Stimulated activated CD4-positive, alpha-beta T cell treated with anti-CD3 and anti-CD28 coated beads, Interleukin-15, amount 100 ng/mL, for 48 hours (primary cell): ENCODE measurements at places on chromosomes 5 and 9.

DNA sequence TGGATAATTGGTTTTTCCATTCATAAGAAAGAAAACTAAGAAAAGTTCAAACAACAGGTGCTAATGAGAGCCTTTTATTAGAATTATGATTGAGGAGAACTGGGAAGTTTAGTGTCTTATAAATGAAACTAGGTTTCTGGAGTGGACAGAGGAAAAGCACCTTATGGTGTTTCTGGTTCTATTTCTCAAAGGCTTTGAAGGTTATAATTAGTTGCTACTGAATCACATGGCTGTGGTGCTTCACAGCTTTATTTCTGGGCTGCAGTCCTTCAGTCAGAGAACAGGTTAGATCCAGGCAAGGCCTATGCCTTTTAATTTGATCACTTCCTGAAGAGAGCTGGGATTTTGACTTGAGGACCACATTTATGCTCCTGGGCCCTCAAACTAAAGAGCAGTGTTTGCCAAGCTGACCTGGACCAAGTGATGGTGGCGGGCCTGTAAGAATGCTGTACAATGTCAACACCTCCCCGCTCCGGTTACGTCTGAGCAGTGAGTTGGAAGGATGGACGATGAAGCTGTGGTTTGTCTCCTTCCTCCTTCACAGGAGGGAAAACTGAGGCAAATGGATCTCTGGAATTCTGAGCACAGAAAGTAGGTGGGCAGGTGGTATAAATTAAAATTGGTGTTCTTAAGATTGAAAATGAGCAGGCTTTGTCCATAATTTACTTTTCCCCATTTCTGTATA lies 56.0 kb downstream of the ZNF462 start:
- DNase-seq, result no peak

DNA sequence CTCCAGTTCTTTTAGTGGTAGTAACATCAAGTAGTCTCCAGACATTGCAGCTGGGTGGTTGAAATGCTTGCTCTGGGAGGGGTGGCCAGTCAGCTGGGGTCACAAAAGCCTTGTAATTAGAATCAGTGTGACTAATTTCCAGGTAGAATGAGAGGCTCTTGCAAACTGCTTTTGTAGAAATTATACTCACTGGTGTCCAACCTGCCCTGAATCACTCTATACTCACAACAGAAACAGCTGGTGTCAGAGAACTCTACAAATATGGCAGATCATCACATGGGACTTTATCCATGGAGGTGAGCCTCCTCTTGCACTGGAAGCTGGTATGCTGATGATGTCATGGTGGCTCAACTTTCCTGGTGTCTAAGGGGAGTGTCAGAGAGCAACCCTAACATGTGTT lies 71.3 kb downstream of the SH3TC2 start:
- no peak for DNase-seq

DNA sequence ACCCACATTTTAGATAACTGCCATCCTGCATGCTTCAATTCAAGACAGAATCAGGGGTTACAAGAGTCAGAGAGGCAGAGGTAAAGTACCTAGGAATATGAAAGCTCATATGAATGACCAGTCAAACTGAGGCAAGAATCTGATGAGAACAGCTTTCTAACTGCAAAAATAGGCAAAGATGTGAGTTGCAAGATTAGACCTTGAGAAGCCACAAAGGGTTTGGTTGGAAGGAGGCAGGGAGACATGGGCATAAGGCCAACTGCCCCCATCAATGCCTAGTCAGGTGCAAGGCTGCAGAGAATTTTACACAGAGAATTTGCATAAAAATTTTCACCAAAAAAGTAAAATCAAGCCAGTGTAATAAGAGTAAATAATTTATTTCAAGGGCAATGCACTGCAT lies 12.8 kb downstream of the FAM114A2 start:
- DNase-seq, result no peak

DNA sequence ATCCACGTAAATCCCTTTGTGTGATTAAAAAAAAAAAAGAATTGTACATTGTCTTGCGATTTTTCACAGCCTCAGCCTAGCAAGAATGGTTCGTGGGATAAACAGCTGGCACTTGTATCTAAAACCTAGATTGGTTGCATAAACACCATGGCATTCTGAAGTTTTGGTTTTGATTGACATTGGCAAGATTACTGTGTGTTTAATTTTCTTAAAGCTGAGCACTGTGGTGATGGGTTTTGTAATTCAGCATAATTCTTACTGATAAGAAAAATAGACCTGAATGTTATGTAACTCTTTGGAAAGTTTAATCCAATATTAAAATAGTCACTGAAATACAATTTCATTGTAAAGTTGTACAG lies 23.4 kb upstream of the ANKRD18A start:
- no peak for DNase-seq

DNA sequence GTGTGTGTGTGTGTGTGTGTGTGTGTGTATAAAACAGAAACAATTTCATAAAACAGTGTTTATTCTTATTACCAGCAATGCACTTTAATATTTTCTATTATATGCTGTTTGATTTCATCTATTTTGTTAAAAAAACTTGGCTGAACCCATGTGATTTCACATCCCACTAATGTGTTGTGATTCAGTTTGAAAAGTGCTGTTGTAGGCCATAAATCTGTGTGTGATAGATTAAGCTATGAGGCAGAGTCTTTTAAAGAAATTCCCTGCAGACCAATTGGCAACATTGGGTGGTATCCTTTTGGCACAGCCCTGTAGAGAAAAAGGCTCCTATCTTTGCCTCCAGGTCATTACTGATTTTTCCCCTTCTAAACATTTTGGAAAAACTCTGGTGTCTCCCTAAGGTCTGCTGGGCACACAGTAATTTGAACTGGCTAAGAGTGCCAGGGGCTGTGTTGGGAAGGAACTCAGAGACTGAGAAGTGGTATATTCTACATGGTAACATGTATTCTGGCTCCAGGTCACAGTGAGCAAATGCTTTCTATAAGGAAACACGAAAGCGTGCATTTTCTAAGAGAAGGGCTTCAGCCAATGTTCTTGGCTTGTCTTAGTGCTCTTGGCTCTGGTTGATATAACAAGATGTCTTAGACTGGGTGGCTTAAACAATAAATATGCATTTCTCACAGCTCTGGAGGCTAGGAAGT lies 4.5 kb downstream of the CAMK4 start:
- DNase-seq, result no peak
